Neural progenitor cell (in vitro differentiated cells): ENCODE measurements at places on chromosomes 1 and 21.

DNA sequence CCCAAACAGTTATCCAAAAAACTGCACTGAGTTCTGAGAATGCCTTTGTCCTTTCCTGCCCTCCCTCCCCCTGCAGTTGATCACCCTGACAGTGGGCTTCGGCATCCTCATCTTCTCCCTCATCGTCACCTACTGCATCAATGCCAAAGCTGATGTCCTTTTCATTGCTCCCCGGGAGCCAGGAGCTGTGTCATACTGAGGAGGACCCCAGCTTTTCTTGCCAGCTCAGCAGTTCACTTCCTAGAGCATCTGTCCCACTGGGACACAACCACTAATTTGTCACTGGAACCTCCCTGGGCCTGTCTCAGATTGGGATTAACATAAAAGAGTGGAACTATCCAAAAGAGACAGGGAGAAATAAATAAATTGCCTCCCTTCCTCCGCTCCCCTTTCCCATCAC lies 8.8 kb upstream of the NHLH1 start:
- DNase-seq, result no peak

GRCh38 chr1:86395751-86396497 lies at the start of gene ODF2L:
TSS of gene ODF2L (minus strand) at chr1:86396323. CDS start at chr1:86387027, 9,296 bp downstream.
- peak; percentile 95 for DNase-seq

DNA sequence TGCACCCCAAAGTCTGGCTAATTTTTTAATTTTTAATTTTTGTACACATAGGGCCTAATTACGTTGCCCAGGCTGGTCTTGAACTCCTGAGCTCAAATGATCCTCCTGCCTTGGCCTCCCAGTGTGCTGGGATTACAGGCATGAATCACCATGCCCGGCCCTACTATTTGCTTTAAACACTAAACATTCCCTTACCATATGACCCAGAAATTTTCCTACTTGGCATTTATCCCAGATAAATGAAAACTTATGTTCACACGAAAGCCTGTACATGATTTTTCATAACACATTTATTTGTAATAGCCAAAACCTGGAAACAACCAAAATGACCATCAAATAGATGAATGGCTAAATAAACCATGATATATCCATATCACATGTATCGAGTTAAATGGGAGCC lies 35.8 kb downstream of the NDUFS5 start:
- no peak for DNase-seq

DNA sequence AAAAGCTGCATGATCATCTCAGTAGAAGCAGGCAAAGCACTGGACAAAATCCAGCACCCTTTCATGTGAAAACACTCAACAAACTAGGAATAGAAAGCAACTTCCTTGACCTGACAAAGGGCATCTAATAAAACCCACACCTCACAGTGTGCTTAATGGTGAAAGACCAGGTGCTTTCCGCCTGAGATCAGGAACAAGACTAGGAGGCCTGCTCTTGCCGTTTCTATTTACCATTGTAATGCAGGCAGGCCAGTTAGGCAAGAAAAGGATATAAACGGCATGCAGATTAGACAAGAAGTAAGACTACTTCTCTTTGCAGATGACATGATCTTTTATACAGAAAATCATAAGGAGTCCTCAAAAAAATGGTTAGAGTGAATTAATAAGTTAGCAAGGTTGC lies 37.2 kb downstream of the SLC37A1 start:
- no peak for DNase-seq

GRCh38 chr21:42068592-42068991 lies 2.5 kb upstream of the UMODL1 start:
- DNase-seq, result no peak

DNA sequence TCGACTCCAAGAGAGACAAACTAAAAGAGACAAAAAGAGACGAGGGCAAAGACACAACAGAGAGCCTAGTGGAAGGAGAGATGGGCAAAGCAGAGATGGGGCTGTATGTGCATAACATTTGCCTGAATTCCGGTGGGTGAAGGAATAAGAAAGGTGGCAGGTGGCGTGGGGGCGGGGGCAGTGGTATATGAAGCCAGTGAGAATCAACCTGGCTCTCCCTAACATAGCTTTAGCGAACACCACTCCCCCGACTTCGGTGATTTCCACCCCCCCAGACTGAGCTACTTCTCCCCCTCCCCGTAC lies 1.1 kb downstream of the INKA2 start:
- DNase-seq, result no peak

DNA sequence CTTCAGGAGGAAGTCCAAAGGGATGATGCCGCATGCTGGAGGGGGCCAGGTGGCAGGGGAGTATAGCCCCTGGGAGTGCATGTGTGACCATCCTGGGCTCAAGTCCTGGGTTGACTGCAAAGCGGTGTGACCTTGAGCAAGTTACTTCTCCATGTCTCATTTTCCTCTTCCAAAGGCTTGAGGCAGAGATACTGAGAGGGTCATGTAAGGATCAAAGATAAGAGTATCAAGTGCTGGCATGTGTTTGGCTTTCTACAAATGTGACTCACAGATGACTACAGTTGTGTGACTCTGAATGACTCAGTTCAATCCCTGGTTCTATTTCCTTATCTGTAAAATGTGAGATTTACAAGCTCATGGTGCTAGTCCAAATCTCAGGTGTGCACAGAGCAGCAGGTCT lies 26.1 kb downstream of the PROK1 start:
- DNase-seq, result no peak

DNA sequence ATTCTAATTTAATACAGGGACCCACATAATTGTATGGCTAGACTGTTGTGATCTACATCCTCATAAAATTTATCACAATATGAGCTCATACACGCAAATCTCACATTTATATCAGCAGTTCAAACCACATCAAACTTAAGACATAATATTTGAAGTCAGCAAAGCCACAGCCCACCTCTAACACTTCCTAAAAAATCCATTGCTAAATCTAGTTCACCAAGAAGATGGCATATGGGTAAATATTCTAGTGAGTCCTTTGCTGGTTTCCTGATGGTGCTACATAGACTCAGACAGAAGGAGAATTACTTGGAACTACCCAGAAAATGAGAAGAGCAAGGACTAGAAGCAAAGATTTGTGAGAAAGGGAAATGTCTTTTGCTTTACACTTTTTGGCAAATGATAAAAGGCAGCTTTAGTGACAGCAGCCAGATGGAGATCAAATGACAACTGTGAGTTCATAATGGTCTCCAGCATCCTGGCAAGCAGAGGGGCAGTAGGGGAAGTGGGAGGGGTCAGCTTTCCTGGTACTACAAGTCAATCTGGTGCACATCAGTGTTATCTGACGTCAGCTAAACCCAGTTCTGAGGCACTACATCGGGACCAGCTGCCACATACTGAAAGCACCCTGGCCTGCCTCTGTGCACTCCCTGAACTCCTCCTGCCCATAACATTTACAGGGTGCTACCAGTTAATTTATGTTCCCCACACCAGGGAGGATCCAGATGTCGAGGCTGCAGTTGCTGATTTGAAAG lies 10.6 kb upstream of the GADD45A start:
- peak; percentile 43 for DNase-seq

DNA sequence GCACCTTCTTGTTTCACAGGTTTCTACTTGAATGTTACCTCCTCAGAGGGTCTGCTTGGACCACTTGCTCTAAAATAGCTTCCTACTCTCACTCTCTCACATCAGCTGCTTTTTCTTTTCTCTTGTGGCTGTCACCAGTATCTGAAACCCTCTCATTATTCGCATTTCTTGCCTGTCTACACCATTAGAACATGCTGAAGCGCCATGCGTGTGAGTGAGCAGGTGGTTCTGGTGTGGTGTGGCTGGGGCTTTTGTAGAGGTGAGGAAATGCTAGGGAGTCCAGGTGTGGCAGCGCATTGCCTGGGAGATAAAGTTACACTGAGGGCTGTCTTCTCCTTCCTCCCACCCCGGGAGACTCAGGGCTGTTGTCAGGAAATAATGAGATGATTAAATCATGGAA lies 4.1 kb downstream of the ZNF362 start:
- no peak for DNase-seq

GRCh38 chr1:31752952-31753475 lies 11.1 kb downstream of the ADGRB2 start:
- no peak for DNase-seq

DNA sequence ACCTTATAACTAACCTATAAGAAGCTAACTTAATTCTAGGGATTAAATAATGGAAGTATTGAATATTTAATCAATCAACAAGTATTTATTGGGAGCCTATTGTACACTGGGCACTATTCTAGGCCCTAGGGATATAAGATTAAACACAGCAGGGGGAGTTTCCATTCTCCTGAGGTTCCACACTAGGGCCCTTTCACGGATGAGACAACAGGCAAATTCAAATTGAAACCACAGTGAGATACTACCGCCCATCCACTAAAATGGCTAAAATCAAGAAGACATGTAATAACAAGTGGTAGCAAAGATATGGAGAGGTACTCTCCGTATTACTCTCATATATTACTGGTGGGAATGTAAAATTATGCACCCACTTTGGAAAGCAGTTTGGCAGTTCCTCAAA lies 674.4 kb downstream of the KIF26B start:
- no peak for DNase-seq

DNA sequence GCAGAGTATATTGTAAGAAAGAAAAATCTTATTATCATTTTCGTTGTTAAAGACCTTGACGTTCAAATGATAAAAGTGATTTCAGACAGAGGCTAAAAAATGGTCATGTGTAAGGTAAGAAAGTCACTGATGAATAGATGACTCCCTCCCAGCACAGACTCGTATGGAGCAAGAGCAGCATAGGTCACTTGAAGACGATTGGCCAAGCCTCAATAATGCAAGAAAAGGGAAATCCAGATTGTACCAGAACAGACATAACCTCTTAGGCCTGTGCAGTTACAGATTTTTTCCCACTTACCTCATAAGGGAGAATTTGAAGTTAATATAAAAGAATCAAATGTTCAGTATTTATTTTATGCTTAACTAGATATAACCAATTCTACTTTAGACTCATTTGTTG lies 16.3 kb upstream of the OLFML2B start:
- DNase-seq, result no peak

GRCh38 chr1:116331523-116331922 lies 41.5 kb upstream of the ATP1A1 start:
- DNase-seq, result no peak

GRCh38 chr1:160607011-160607671 lies 27.8 kb upstream of the CD84 start:
- DNase-seq, result peak; percentile 71

DNA sequence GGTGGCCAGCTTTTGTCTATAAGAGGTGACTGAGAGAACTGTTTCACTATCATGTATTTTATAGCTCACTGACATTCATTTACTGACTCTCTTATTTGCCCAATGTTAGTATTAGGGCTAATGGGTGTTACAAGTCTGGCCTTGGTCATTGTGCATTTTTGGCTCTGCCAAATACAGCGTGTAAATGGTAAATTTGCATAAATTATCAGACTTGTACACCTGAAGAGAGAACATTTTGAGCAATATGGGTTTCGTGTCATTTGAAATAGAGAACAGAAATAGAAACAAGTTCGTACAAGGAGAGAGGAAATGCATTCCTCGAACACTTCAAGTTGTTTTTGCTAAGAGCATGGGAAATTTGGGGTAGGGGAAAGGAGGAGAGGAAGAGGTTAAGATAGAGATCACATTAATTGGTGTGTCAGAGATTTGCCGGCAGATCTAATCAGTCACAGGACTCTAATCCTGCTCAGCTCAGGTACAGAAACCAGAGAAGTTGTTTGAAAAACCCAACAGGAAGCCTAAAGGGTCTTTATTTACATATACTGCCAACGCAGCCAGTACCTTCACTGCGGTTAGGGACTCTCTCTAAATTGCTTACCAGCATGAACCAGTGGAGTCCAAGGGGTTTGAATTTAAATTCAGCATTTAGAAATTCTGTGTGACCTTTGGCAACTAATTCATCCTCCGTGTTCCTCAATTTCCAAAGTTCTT lies 261.5 kb downstream of the GPATCH2 start:
- peak; percentile 32 for DNase-seq

DNA sequence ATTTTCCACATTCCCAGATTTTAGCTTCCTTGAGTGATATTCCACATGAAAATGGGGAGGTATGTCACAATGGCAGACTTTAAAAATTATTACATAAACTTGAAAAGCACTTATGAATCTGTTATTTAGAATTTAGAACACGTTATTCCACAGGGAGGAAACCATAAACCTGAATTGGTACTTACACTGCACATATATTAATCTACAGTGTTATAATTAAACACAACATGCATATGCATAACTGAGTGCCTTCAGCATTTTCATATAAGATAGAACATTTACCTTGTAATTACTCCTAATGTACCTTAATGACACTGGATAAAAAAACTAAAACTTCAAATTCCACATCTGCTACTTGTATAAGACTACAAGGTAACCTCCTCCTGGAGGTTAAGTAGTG lies 9.8 kb downstream of the ARHGAP29 start:
- no peak for DNase-seq

DNA sequence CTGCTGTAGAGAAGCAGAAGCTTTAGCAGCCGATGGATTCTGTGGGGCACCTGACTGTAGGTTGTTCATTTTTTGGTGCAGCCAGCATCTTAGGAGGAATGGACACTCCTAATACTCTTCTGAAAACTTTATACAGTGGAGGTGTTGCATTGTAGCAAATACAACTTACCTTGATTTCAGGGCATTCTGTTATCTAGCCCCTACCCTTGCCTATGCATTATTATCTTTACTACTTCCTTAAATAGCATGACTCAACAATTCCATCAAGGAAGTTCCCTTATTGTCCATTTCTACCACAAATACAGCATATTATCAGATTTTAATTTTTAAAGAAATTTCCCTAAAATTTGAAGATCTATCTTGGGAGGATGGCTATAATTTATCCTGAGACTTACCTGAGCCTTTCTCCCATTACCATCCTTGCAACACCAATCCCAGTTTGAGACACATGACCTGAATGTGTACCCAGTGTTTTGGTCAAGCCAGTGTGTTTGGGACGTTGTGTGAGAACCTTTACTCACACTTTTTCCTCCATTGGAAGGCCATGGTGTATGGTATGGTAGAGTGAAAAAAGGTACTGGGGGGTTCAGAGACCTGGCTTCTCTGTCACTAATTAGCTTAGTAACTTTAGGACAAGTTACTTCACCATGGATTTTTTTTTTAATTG lies 9.2 kb downstream of the POU2F1 start:
- DNase-seq, result no peak

- DNase-seq, result peak; percentile 36
Measured at GRCh38 chr1:62746086-62746808, 37.7 kb upstream of the ATG4C start.

- DNase-seq, result no peak
Measured at GRCh38 chr1:147079400-147080005, 92.8 kb downstream of the PRKAB2 start.

- peak; percentile 61 for DNase-seq
Measured at GRCh38 chr1:93908394-93909145, 660 bp downstream of the GCLM start.

DNA sequence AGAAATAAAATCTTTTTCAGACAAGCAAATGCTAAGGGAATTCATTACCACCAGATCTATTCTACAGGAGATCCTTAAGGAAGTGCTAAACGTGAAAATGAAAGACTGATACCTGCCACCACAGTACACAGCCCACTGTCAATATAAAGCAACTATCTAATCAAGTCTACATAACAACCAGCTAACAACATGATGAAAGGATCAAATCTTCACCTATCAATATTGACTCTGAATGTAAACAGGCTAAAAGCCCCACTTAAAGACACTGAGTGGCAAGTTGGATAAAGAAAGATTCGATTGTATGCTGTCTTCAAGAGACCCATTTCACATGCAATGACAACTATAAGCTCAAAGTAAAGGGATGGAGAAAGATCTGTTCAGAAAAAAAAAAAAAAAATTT lies 492.4 kb downstream of the COL11A1 start:
- DNase-seq, result no peak

GRCh38 chr1:170044187-170044586 lies 30.3 kb downstream of the KIFAP3 start:
- DNase-seq, result no peak
